ENCODE measurements at places on chromosomes 7 and 10.

DNA sequence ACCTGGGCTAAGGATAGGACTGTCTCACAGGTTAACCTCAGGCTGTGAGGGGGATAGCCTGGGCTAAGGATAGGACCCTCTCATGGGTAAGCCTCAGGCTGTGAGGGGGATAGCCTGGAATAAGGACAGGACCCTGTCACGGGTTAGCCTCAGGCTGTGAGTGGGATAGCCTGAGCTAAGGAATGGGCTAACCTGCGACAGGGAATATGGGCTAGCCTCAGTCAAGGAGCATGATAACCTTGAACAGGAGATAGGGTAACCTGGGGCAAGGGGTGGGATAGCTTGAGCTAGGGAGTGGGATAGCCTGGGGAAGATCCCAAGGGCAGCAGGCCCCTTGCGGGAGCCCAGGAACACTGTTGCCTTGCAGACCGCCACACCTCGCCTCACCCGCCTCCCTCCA, 42.7 kb downstream of the GRID2IP start:
- no peak for DNase-seq

DNA sequence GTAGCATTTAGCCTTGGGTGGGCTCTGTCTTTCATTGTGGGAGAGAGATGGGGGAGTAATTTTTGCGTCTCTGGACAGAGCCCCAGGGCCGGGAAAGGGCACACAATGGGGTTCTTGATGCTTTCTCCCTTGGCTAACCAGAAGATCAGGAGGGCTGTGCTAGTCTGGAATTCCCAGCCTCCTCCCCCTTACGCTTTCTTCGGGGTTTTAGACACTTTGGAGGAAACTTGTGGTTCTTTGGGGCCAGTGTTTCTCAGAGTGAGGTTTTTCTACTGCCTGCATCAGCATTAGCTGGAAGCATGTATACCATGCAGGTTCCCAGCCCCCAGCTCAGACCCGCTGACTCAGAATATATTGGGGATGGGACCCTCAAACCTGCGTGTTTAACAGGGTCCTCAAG, 7.0 kb downstream of the NEURL1 start:
- DNase-seq: no peak

DNA sequence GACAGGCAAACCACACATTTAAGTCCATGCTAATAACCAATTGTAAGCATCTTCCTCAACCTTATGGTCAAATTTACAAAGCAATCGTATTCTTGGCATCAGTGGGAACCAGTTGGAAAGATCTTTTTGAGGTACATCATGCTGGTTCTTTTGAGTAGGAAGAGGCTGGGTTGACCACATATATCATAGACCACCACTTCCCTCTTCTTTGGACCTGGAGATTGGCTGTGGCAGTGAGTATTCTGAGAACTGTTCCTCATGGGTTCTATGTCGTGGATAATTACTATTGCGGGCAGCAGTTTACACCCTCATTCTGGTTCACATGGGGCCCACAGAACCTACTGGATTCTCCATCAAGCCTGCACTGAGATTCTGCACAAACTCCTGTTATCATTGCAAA, 35.5 kb upstream of the C1GALT1 start:
- no peak for DNase-seq

DNA sequence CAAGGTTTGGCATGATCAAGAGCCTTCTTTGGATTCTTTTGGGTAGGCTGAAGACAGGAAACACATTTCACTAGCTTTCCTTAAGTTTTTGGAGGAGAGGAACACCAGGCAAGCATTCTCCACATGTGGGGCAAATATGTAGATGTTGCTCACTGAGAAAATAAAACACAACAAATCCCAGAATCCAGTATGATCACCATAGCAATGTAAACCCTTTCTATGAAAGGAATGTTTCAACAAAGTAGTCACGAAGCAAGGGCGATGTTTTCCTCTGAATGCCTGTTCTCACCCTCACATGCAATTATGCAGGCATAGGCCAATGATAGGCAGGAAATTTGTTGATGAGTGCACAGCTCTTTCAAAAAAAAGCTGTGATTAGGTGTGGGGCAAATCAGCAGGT, 20.5 kb upstream of the CEP41 start:
- DNase-seq: no peak

GRCh38 chr7:98202367-98203195, 8.7 kb upstream of the BHLHA15 start:
- DNase-seq: peak; percentile 20

- DNase-seq: peak; percentile 21
Observed at GRCh38 chr7:35519971-35520809, 174.7 kb downstream of the HERPUD2 start.

DNA sequence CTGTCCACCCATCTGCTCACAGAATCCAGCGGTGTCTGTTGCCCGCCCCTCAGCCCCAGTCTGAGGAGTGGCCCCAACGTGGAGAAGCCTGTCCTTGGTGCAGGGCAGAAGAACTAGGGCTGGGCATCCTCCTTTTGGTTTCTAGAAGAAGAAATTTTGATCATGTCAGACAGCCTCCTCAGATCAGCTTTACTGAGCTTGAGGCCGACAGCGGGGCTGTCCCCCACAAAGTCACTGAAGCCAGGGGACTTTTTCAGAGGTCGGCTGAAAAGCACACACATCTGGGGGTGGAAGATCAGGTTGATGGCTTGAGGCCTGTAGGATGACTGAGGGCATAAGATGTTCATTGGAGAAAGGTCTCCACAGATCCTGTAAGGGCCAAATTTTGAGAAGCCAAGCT, 767.9 kb downstream of the GRID1 start:
- DNase-seq: no peak

- DNase-seq: no peak
Observed at GRCh38 chr7:28754027-28754426, 204.1 kb downstream of the TRIL start.

DNA sequence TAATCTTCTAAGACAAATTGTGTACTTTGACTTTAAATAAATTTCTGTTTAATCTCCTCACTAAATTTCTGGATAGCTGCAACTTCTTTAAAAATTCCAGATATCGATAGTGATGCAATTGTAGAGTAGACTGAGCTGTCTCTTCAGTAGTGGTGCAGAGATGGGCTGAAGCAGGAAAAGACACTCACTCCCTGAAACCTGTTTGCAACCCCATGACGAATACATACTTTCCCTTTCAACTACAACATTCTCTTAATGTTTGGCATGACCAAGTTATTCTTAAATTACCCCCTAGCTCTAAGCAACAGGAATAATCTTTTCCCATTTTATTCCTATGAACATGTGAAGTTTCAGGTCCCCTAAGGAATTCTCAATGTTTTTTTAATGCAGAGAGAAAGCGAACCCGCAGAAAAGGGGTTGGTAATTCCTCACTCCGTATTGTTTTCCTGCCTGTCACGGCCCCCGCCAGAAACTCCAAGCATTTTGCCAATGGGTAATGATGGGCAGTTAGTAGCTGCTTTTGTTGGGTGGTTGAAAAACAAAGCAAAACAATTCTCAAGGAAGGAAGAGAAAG, 1.3 kb downstream of the THSD7A start:
- DNase-seq: no peak

DNA sequence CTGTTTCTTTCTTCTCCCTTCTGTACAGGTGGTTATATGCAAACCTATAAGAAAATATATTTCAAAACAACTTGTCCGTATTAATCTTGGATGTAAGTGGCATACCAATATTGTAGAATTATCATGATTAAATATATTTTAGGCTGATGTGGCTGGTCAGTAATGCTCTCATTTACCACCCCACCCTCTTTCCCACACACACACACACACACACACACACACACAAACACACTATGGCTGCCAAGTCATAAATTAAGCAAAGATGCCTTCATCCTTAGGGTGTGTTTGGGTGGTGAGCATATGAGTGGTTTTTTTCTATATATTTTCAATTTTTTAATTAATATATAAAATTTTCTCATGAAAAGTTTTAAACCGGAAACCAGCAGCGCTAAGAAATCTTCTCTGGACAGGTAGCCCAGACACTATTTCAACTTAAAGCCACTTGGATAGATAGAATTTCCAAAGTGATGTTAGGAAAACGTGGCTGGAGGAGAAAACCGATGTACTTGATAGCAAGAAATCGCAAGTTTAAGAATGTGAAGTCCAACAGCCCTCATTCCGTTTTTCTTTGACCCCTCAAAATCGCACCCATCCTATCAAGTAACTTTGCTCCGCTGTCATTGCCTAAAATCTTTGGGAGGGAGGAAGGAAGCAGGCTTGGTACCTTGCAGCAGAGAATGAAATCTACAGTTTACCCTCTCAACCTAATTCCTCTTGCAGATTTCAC, 171.7 kb downstream of the FAM107B start:
- no peak for DNase-seq

DNA sequence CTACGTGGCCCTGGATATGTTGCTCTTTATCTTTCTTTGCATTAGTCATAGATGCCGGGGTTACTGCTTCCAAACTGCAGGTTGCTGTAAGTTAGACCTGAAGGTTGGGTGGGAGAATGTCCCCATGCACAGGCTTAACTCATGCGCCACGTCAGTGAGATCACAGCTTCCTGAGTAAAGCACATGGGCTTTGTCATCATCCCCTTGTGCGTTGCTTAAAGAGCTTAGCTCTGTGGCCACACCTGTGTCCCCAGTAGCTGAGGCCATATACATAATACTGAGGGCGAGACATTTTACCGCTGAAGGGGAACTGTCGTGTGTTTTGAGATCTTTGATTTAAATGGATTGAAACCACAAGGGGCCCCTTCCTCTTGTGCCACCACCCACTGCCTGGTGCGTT, 45.8 kb upstream of the BTBD16 start:
- DNase-seq: no peak

DNA sequence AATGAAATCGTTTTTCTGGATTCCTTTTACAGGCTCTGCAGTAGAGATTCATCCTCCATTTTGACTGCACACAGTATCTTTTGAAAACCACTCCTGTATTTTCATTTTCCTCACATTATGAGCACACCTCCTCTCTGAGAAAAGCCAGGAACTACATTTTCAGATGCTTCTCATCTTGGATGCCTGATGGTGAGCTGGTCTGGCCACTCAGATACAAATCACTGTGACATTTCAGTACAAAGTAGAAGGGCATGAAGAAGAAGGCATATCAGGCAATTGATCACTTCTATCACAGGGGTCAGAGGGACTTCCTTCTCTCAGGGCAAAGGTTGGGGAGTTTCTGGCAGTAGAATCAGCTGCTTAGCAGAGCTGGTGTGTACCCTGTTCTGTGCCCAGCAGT, 192.0 kb upstream of the POM121L12 start:
- DNase-seq: no peak

GRCh38 chr10:100693821-100694220, 51.6 kb upstream of the PAX2 start:
- no peak for DNase-seq

- no peak for DNase-seq
Observed at GRCh38 chr10:89258881-89259280, 7.3 kb upstream of the LIPA start.

GRCh38 chr7:23299770-23300300, 696 bp downstream of the MALSU1 start:
- no peak for DNase-seq

- no peak for DNase-seq
Observed at GRCh38 chr7:77222819-77223218, 23.2 kb upstream of the FGL2 start.

DNA sequence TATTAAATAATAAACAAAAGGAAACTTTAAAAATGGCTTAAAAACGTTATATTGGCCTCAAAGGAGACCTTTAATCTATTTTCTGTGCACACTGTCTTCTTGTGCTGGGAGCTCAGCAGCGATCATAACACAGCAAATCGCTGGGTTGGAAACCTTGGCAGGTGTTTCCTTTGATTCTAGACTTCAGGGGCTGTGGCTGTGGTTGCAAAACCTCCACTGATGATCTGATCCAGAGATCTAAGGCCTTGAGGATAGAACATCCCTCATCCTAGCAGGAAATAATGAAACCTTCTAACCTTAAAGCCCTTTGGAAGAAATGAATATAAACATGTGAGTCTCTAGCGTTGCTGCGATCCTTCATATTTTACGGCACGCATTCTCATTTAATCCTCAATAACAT, 29.8 kb downstream of the CDHR3 start:
- no peak for DNase-seq

DNA sequence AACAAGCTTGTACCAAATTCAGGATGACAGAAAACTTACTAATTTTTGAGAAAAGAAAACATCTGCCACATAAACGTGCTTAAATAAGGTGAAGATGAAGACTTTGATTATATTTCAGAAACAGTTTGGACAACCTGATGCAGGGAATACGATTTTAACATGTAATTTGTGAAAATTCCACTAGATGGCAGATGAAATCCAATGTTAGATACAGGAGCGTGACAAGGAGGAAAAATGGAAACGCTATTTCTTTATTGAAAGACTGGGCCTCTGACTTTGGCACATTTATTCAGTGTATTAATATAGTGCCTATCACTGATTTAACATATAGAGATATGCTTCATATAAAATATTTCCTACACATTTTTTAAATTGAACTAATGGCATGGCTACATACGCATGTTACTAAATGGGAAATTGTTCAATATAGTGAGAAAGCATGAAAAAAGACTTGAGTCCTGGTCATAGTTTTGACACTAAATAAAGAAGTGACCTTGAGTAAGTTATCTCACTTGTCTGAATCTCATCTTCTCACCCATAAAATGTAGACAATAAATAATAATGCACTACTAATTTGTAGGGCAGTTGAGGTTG, 60.7 kb downstream of the CD36 start:
- DNase-seq: no peak

- DNase-seq: no peak
Observed at GRCh38 chr7:907158-907980, 31.0 kb downstream of the GET4 start.

- DNase-seq: no peak
Observed at GRCh38 chr10:56035489-56035888, 325.6 kb downstream of the ZWINT start.

DNA sequence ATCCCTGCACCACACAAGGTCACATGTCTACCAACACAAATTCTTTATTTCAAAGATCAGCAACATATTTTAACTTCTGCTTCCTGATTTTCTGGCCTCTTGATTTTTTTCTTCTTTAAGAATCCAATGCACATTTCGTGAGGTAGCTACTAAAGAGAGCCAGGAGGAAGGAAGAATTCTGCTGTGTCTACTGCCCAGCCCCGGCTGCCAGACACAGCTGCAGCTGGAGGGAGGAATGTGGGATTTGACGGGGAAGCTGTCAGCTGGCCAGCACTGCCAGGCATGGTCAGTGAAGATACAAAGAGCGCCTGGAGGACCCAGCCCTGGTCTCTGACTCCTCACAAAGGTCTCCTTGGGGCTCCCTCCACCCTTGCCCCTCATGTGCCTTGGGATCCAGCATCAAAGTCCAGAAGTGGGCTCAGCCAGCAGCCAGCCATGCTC, 6.9 kb upstream of the AOC1 start:
- DNase-seq: no peak

DNA sequence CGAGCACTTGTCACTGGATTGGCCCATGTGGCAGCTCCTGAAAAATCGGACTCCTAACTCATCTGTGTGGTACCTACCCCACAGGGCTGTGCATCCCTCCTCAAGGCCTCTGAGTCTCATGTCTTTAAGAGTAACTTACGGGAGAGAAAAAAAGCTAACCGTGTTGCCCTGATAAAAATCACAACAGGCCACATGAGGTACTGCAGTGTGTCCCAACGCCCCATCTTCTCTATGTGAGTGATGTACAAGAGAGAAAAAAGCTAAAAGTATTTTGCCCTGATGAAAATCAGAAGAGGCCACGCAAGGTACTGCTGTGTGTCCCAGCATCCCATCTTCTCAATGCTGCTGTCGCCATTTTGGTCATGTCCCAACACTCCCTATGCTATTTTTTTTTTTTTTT, 41.2 kb upstream of the ADRB1 start:
- DNase-seq: no peak

- no peak for DNase-seq
Observed at GRCh38 chr10:59700709-59701108, 8.9 kb downstream of the SLC16A9 start.

All from activated CD4-positive, CD25-positive, alpha-beta regulatory T cell treated with anti-CD3 and anti-CD28 coated beads, Interleukin-2, amount 50 U/mL, for 16 hours (primary cell).